EH (cell line): ENCODE measurements at places on chromosomes 12 and 14.

DNA sequence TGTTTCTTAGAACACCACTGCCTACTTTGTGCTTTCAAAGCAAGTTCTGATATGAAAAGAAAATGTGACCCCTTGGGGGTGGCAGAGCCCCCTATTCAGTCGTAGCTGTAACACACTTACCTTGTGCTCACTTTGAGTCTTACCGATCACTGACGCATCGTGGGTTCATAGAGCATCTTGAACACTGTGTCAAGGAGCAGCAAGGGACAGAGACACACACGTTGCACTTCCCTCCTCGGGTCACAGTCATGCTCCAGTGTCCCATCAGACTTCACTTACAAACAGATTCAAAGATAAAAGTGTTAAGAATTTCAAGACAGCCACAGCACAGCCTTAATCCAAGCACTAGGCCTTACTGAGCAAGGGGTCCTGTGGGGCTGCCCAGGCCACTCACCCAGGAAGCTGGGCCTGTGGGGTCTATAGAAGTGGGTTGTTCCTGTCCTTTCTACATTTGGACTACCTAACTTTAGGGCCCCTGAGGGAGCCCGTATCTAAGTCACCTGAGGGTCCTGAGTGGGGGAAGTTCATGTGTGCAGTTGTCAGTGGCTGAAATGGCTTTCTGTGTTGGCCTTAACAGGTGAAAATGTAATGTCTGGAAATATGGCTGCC, 75.4 kb upstream of the BDKRB2 start:
- no peak for DNase-seq

DNA sequence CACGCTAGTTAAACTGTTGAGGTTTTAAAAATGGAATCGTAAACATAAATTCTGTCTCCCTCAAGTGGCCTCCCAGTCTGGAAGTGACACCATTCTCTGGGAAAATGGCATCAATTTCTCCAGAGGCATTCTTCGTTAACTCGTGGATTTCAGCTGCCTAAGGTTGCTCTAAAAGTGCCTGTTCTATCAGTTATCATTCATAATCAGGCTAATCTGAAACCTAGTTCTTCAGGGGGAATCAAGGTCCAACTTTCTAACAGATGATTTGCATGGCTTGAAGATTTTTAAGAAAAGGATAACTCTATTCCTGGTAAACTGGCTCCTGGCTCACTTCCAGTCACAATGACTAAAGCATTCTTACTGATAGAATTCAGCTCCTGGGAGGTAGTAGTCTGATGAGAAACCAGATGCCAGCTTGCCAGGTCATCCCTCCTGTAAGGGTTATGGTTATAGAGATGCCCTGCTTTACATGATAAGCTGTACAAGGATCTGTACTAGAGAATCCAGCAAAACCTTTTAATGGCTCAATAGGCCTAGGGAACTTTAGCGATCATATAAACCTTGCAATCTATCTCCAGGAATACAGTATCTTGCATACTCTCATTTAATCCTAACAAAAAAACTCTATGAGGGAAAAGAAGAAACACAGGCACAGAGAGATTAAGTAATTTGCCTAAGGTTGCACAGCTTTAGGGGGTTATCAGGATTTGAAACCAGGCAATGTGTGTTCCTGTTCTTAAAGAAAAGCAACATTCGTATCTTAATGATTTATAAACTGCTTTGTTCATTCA, 1.5 kb downstream of the L3HYPDH start:
- DNase-seq: peak; percentile 97

GRCh38 chr14:30658645-30659044, 36.5 kb downstream of the SCFD1 start:
- DNase-seq: no peak

DNA sequence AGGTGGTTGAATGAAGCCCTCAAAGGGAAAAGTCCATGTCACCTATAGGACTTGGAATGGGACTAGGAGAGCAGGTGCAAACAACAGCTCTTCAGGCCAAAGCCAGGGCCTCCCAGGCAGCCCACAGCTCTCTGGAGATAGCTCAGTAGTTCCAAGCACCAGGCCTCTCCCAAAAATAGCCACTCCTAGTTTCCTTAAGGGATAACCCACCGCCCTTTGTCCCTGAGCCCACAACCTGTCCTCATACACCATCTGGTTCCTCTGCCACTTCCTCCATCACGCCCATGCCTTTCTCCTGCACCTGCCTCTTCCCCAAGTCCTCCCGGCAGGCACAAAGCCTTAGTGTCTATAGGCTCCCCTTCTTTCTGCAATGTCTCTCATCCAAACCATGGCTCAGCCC, 2.1 kb downstream of the RAB15 start:
- no peak for DNase-seq

GRCh38 chr12:111086947-111087700, 166.7 kb upstream of the MYL2 start:
- no peak for DNase-seq

DNA sequence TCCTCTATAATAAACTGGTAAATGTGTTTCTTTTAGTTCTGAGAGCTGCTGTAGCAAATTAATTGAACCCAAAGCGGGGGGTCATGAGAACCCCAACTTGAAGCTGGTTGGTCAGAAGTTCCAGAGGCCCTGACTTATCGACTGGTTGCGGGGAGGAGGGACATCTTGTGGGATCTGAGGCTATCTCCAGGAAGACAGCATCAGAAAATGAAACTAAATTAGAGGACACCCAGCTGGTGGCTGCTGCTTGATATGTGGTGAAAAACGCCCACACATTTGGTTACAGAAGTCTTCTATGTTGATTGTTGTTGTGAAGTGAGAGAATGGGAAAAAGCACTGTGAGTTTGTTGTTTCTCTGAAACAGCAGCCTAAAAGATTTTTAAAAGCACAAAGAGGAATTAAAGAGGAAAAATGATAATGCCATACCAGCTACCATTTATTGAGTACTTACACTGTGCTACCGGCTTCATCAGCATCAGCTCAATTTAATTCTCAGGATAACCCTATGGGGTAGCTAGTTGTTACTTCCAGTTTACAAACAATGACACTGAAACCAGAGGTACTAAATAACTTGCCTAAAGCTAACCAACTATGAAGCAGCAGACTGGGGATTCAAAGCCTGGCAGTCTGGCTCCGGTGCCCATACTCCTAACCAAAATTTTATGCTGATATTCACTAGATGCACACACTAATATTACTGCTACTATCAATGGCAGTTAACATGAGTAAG, 24.3 kb downstream of the DDX24 start:
- DNase-seq: no peak

GRCh38 chr12:102961466-102961855, 4.0 kb downstream of the ASCL1 start:
- DNase-seq: no peak

GRCh38 chr14:80575763-80576162, 364.5 kb upstream of the DIO2 start:
- DNase-seq: no peak

DNA sequence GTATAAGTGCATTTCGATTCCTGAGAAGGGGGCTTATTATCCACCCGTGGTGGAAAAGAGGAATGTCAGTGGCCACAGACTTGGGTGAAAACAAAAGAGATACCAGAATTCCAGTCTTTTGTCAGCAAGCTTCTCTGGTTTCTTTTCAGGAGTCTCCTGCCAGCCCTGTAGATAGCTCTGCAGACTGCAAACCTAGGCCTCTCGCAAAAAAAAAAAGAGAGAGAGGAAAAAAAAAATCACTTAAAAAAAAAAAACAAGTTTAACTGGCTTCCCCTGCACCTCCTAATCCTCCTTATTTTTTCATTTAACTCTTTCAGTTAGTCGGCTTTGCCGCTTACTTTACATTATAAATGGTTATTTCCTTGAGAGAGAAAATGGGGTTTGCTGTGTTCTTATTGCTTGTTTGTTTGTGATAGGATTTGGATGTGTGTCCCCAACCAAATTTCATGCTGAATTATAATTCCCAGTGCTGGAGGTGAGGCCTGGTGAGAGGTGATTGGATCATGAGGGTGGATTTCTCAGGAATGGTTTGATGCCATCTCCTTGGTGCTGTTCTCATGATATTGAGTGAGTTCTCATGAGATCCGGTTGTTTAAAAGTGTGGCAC, 170.0 kb downstream of the BCL11B start:
- no peak for DNase-seq
